Endothelial cell (in vitro differentiated cells): ENCODE measurements at places on chromosomes 16 and 17.

- no peak for DNase-seq
Measured at GRCh38 chr17:50697062-50697461, 10.7 kb downstream of the ANKRD40 start.

DNA sequence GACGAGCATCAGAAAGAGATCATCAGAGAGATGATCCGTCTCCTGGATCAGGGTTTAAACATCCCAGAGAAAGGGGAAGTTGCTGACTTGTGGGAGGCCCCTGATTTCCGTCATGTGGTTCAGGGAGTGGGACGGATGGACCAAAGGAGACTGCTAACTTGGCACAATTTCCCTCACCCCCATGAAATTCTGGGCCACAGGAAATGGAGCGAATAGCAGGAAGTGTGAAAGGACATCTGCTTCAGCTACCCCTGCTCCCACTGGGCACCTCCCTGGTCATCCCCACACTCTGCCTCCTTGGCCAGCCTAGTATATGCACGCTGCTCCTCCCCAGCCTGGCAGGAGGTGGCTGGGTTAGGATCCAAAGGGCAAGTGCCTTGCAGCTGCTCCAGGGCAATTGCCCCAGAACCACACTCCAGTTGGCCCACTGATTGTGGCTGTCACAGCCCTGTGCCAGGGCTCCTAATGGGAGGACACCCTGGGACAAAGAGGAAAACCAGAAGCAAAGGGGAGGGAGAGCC, 1.3 kb downstream of the ARRB2 start:
- DNase-seq, result no peak

GRCh38 chr16:997440-998051, 16.0 kb downstream of the SOX8 start:
- peak; percentile 74 for DNase-seq

- no peak for DNase-seq
Measured at GRCh38 chr17:41530062-41531048, 2.2 kb upstream of the KRT19 start.

DNA sequence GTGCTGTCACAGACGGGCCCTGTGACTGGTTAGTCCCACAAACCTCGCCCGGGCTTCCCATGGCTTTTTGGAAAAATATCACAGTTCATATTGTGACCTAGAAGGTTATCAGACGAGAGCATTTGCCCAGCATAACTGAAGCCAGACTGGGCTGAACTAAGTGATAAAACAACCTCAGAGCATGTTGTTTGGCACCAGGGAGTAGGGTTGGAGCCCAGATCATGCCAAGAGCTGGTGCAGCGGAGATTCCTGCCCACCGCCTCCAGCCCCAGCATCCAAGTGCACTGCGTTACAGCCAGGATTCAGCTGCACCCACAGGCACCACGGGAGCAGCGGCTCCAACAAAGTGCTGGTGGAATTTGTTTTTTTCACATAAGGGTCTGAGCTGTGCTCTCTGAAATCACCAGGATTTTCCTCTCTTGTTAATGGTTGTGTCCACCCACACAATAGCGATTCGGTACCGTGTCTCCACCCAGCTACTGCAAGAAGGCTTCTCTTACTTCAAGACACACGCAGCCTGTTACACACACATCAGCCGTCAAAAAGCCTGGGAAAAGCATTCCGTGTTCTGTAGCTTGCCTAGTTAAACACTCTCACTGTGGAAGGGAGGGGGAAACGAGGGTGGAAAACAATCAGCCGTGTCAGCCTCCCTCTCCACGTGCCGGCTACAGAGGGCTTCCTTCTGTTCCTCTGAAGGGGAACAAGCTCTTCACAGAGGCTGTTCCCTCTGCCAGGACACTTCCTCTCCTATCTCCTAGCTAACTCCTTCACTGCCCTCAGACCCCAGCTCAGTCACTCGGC, 273.8 kb downstream of the C16orf95 start:
- no peak for DNase-seq

- no peak for DNase-seq
Measured at GRCh38 chr16:85309656-85310587, 197.7 kb upstream of the CIBAR2 start.

GRCh38 chr17:17189559-17189958, 16.6 kb downstream of the PLD6 start:
- DNase-seq, result no peak

DNA sequence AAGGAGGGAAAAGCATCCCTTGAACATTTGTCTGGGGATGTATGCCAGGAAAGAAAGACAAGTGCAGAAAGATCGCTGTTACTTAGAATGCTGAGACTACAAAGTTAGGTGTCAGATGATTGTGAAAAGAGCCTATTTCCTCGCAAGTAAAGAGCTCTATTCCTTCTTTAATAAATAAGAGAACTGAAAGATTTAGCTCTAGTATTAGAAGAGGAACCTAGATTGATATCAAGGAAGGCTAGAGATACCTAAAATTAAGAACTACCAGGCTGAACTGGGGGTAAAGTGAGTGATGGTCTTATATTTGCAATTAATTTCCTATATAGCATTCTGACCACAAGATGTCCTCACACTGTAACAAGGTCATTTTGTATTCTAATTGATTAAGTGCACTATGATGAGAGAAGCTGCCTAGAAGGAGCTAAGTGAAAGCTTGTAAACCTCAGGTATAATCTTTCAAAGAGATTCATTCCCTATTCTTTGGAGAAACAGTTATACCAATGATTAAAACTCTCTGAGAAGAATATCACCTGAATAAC, 62.3 kb downstream of the SSH2 start:
- no peak for DNase-seq

DNA sequence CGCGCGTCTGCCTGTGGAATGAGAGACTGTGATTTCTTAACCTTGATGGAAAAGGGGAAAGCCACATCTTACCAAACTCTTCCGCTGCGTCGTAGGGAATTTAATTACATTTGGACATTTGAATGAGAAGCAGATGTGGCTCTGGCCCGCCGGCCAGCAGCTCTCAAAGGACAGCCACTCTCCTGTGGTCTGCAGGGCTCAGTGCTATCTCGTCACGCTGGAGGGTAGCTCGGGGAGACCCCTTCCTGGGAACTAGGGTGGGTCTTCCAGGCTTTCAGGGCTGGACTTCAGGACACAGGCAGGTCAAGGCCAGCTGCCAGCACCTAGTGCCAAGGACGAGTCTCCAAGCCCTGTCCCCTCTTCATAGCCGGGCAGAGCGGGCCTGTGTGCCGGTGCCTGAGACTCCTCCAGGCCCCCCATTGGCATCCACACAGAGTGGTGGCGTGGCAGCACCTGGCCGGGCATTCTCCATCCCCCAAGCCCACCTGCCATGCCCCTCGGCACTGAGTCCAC, 15.9 kb upstream of the TBX2 start:
- DNase-seq, result no peak
